Effector memory CD4-positive, alpha-beta T cell (primary cell): ENCODE measurements at places on chromosomes 11 and 22.

GRCh38 chr11:14892577-14892976, 546 bp upstream of the CYP2R1 start:
- DNase-seq = no peak

DNA sequence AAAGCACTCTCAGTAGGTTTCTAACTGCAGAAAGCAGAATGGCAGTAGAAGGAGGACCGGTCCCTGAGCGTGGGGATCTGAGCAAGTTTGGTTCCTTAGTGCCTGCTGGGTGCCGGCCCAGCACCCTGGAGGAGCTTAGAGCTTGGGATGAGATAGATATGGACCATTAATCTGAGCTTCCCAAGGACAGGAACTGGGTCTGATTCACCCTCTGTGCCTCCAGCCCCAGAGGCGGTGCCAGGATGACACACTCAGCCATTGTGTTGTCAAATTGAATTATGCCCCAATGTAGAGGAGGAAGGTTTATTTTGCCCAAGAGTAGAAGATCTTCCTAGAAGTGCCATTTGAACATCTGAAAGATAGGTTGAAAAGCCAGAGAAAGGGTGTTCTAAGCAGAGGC, 4.3 kb downstream of the ZC3H7B start:
- no peak for DNase-seq

GRCh38 chr22:32627091-32627490, 152.5 kb downstream of the FBXO7 start:
- DNase-seq = no peak

DNA sequence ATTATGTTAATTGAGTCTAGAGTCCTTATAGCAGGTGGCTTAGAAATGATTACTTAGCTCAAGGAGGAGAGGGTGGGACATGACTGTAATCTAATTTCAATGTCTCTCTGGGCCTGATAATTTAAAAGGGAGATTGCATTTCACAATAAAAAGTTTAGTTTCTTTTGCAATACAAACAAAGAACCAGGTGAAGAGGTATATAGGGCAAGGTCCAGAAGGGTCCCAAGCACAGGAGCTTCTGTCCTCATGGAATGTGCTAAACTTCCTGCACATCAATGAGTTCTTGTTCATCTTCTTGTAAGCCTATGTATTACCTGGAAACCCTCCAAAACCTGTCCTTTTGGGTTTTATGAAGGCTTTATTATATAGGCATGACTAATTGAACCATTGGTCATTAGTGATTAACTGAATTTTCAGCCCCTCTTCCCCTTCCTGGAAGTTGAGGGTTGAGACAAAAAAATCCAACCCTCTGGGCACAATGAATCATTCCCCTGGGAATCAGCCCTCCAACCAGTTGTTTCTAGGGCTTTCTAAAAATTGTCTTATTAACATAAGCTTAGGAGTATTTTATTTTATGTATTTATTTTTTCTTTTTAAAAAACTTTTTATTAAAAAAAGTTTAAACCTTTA, 37.6 kb downstream of the MS4A2 start:
- no peak for DNase-seq

DNA sequence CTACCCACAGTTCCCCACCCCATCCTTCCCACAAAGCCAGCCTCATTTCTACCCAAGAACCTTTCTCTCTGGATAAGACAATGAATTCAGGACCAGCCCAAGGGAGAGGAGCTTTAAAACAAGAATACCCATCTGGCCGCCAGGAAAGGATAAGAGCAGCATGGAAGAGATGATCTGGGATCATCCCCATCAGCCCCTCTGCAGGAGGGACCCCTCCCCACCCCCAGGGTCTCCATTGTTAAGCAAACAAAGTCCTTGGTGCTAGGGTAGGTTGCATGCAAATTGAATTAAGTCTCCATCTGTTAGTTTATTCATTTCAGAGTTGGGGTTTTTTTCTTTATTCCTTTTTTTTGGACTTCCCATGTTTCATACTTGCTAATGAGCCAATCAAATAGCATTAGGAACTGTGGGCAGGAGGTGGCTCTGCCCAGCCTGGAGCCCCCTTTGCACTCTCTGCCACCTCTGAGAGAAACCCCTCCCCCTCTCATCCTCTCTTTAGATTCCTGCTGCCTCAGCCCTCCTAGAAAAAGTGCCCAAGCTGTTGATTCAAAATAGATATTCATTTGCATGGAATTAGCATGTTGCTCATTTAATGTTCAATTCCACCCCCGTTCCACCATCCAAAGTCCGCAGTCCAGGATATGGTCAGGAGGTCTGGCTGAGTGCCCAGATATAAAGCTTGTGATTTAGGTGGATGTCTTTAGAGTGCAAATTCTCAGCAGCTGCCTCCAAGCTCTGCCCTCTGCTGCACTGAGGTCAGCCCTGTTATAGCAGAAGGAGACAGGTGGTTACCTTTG, 138.5 kb upstream of the NCAM1 start:
- DNase-seq = no peak

- DNase-seq = no peak
These were observed 94.1 kb downstream of the USP35 start for GRCh38 chr11:78282821-78283220.

GRCh38 chr11:127890030-127890615, 697.2 kb downstream of the ETS1 start:
- DNase-seq = no peak

DNA sequence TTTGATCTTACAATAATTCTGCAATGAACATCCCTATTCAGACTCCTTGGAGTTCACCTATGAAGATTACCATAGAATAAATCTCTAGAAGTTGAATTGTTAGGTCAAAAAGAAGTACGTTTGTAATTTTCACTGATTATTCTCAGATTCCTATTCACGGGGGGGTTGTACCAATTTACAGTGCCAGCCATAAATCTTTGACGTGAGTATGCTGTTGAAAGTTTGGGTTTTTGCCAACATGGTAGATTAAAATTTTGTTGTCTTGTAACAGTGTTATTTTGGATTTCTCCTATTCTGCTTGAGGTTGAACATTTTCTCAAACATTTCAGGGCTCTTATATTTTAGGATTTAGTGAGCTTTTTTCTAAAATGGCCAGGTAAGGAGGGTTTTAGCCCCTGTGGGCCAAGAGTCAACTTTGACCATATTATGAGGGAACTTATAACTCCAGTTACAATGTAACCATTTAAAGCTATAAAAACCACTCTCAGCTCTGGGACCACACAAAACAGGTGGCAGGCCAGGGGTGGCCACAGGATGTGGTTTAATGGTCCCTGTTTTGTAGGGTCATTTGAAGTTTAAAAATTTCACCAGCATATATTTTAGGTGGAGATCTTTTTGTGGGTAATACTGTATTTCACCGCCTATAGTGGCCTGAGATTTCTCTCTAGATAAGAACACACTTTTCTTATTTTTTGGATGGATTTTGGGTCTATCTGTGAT, 25.8 kb downstream of the GGTLC2 start:
- DNase-seq = no peak

GRCh38 chr11:94638301-94638901, 71.2 kb downstream of the PIWIL4 start:
- no peak for DNase-seq

- no peak for DNase-seq
These were observed 276.8 kb downstream of the BRD1 start for GRCh38 chr22:49550766-49551362.

GRCh38 chr22:41474872-41475451, 6.0 kb downstream of the ACO2 start:
- no peak for DNase-seq

DNA sequence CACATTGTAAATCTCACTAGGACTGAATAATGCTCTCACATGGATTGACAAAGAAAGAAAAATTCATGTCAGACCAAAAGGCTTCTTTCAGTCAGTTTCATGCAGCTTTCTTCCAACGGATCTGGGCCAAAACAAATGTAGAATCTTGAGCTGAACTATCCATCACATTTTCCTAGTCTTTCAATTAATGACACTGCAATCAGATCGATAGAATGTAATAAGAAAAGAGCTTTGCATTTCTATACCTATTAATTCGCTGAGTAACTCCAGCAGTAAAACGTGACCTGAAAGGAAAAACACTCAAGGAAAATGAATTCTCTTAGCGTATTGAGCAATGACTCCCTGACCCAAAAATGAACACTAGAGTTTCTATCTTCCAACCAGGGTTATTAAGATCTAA, 194.8 kb upstream of the BLID start:
- DNase-seq = no peak

- DNase-seq = no peak
These were observed 418.7 kb downstream of the SOX6 start for GRCh38 chr11:15937601-15938120.

DNA sequence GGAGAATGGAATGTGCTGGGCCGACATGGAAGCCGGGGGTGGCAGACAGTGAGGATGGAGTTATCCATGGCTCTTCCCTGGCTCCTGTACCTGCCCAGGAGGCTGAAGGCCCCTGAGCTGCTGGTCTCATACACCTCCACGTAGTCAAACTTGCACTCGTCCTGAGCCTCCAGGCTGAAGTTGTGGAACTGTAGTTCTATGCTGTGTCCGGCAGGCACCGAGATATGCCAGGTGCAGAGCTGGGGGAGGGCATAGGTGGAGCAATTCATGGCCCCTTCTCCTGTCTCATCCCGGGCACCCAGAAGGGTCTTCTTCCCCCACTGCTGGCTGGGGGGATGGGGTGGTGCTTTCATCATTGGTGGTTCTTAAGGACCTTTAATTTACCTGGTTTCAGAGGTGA, 2.8 kb downstream of the MFRP start:
- no peak for DNase-seq

DNA sequence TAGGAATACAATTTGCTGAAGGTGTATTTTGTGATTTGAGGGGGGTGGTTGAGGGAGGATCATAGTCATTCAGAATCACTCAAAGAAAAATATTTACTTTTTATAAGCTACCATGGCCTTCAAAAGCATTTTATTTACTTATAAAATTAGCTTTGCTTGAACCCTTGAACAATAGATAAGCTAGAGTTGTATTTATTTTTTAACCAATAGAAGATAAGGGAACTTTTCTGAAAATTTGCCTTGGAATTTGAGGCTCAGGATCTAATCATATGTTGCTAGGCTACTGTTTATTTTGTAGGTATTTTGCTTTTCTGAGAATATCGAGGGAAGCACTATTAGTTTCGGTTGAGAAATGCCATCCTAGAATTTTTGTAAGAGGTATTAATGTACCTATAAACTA, 82.1 kb downstream of the EMSY start:
- no peak for DNase-seq

GRCh38 chr11:65412271-65413076, 10.1 kb upstream of the NEAT1 start:
- no peak for DNase-seq

- DNase-seq = no peak
These were observed 97.4 kb downstream of the FDX1 start for GRCh38 chr11:110527146-110527545.

- no peak for DNase-seq
These were observed 511.1 kb downstream of the SOX6 start for GRCh38 chr11:15845261-15845660.

DNA sequence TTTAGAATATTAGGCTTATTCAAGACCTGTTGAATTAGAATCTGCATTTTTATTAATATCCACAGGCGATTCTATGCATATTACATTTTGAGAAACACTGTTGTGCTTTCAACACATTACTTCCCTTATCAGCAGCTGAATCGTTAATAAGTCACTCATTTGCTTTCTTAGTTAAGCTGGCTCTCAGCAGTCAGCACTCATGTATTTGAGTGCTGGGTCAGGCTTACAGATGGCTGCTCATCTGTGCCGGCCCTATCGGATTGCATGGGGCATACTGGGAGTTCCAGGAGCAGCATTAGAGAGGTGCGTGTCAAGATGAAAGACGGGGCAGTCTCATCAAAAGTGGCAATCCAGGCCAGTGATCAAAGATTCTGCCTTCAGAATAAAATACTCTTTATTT, 10.8 kb upstream of the OR51L1 start:
- DNase-seq = no peak

GRCh38 chr22:19109198-19110063, 12.8 kb downstream of the DGCR2 start:
- DNase-seq = peak; percentile 36

DNA sequence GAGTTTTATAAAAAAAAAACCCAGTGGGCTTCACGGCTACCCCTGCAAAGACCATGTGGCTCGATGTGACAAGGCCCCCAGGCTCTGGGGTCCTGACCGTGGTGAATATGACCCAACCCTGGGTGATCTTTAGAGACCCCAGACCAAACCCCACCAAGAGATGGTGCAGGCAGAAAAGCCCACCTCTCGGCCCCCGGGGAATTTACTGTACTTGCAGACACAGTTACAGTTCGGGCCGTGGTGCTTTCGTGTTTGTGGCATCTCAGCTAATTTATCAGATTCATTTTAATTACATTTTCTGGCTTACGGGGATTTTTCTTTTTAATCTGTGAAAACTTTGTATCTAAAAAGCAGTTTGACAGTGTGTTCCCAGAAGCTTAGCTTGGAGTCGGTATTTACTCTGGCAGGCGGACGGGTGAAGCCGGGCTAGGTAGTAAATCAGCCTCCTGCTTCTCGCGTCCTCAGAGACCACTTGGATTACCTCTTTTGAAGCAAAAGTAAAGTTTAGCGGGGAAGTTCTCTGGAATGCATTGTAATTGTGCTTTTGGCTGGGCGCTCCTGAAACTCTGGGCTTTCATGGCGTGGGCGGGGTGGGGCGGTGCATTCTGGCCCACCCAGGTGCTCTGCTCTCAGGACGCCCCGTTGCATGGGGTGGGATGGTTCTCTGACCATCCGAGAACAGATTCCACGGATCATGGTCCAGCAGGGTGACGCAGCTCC, 25.3 kb downstream of the ANO1 start:
- DNase-seq = no peak

DNA sequence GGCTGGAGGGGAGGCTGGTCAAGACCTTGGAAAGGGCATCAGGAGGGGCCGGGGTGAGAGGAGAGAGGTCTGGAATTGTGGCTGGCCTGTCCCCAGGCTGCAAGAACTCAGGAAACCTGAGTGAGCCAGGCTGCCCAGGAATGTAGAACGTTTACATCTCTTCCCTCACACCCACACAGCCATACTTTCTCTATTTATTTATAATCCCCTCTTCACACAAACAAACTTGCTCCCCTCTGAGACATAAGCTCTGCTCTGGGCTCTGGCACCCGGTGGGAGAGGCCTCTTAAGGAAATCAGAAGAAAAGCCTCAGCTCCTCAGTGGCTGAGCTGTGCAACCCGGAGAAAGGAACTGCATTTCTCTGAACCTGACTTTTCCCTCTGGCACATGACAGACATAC, 5.5 kb downstream of the CHRDL2 start:
- DNase-seq = no peak

GRCh38 chr11:3860375-3860774, 4.9 kb downstream of the STIM1 start:
- DNase-seq = no peak

DNA sequence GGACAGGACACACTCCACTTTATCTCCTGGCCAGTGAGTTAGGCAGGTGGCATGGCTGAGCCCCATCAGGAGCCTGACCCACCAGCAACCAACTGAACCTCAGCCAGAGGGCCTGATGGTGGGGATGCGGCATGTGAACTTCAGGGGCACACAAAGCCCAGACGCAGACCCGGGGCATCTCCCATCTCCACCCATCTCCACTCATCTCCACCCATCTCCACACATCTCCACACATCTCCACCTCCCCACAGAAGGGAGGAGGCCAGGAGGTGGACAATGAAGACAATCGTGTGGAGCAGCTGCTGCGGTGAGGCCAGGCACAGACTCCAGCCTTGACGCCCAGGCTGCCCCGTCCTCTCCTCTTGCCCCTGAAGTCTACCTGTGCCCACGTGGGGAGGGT, 340.8 kb downstream of the CTTN start:
- no peak for DNase-seq
